ENCODE measurements at places on chromosomes 11 and 22. TPM values are rescaled to one million over a fixed set of nuclear protein-coding genes. Genes with fewer than 3 reads are reported as not detected.

ASPHD2 gene
- 16.1 TPM for polyA plus RNA-seq

FBXO3 gene
- polyA plus RNA-seq: 66.3 TPM

KLHDC7B gene
- 0.08 TPM for polyA plus RNA-seq

OR10A6 gene
- polyA plus RNA-seq: not detected

ANO5 gene
- polyA plus RNA-seq: 4.5 TPM

MFRP gene
- polyA plus RNA-seq: not detected

MUC5AC gene
- not detected for polyA plus RNA-seq

MRPL11 gene
- 17.4 TPM for polyA plus RNA-seq

OR10A2 gene
- 0.46 TPM for polyA plus RNA-seq

NAALADL1 gene
- not detected for polyA plus RNA-seq

MMP11 gene
- not detected for polyA plus RNA-seq

TESMIN gene
- 2.4 TPM for polyA plus RNA-seq

LRRC10B gene
- polyA plus RNA-seq: not detected

GNG3 gene
- 1,510 TPM for polyA plus RNA-seq

TIGD3 gene
- 1.7 TPM for polyA plus RNA-seq

MMP13 gene
- not detected for polyA plus RNA-seq

RAG2 gene
- polyA plus RNA-seq: 0.98 TPM
